GM13977 (cell line): ENCODE measurements at places on chromosomes 16 and 17.

DNA sequence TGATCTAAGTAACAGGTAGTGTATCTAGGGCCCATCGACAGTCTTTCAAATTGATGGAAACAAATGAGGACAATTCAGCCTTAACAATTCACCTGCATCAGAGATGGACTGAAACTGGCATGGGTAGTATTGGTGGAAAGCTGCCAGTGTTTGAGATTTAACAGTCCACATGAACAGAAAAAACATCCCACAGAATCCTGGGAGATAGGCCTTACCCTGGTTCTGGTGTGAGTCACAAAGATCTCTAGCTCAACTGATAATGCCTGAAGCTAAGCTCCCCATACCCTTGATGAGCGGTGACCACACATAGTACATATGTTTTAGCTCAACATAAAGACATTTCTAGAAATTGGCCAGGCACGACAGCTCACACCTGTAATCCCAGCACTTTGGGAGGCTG is 21.9 kb downstream of the CRK start:
- no peak for DNase-seq

DNA sequence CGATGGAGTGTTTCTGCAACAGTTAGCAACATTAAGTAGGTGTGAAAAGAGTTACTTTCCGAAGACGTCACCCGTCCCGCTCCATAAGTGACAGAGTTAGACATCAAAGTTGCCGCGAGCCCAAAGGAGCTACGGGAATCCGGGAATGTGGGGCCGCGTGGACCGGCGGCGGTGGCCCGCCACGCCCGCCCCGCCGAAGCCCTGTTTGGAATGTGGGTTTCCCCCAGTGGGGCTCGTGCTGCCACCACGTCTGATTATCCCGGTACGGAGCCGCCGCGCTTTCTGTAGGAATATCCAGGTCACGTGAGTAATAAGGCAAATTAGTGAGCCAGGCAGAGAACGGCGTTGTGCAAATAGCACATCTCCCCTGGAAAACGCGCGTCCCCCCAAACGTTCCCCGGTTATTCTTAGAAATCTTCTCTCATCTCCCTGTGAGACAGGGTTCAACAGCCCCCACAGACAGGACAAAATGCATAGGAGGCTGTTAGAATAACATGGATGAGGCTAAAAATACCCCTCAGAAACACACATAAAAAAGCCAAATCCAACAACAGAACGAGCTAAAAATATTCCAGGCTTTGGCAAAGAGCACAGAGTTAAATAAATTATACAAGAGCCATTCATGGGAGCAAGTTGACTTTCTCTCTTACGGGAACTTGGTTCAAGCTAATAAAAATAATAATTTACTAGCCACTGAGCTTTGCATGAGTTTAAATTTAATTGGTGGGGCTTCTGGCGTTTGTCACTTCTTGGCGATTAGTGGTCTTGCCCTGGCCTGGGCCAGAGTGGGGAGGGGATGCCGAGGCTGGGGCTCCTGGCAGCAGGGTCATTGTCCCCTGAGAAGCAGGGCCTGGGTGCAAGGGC is 8.6 kb downstream of the BAHCC1 start:
- no peak for DNase-seq

DNA sequence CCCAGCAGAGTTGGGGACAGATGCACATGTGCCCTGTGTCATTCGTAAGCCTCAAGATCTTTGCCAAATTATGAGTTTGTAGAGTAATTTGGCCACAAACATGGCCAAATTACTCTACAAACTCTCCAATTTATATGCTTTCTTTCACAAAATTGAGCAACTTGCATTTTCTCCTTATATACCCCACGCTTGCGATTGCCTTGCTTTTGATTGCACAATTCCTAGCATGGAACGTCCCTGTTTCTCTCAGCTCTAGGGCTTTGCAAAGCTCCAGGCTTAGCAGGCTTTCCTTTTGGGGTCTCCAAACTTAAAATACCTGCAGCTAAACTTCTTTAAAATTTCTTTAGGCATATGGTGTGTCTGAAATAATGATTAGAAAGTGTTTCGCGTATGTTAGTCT is 28.5 kb upstream of the MAF start:
- no peak for DNase-seq

DNA sequence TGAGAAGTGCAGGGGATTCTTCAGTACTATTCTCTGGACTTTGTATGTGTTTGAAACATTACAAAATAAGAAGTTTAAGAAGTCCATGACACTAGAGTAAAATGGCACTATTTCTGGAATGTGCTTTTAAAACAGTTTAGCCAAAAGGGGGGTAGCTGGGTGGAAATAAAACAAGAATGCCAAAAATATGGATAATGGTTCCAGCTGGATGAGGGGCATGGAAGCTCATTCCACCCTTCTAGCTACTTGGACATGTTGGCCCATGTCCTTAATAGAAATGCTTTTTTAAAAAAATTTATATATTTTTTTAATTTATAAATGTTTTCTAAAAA is 13.1 kb downstream of the ZC3H7A start:
- no peak for DNase-seq

- DNase-seq, result no peak
These were observed 13.7 kb upstream of the CD300E start for GRCh38 chr17:74637265-74637664.

- no peak for DNase-seq
These were observed 4.0 kb downstream of the PYY start for GRCh38 chr17:43949781-43950180.

- DNase-seq, result no peak
These were observed 4.7 kb downstream of the DYNC1LI2 start for GRCh38 chr16:66746682-66747081.

DNA sequence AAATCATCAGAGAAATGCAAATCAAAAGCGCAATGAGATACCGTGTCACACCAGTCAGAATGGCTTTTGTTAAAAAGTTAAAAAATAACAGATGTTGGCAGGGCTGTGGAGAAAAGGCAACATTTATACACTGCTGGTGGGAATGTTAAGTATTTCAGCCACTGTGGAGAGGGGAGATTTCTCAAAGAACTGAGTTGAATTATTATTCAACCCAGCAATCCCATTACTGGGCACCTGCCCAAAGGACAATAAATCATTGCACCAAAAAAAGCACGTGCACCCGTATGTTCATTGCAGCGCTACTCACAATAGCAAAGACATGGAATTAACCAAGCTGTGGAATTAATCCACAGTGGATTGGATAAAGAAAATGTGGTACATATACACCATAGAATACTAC is 204.7 kb downstream of the HS3ST4 start:
- no peak for DNase-seq

- no peak for DNase-seq
These were observed 7.7 kb upstream of the HOXB2 start for GRCh38 chr17:48552466-48553189.

DNA sequence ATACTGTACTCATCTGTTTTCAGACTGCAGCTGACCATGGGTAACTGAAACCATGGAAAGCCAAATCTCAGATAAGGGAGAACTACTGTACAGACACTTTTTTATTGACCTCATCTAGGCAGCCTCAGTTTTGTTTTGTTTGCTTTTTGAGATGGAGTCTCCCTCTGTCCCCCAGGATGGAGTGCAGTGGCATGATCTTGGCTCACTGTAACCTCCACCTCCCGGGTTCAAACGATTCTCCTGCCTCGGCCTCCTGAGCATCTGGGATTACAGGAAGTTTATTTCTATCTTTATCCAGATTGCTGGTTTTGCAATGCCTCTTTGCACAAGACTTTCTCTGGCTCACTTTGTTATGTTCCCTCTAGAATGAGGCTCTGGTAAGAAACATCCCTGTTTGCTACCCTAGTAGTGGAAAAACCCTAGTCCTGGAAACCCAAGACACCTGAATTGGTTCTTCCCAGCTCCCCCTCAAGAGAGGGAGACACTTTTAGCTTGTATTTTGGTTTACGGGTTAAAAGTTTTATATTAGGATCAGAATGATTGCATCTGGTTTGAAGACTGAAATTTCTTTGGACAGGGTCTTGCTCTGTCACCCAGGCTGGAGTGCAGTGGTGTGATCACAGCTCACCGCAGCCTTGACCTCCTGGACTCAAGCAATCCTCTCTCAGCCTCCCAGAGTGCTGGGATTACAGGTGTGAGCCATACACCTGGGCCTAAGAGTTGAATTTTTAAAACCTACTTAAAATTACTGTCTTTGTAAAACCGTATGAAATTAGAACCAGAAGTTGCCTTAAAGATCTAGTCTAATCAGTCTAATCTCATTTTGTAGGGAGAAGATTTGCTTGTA is 38.9 kb downstream of the ZNF207 start:
- no peak for DNase-seq

DNA sequence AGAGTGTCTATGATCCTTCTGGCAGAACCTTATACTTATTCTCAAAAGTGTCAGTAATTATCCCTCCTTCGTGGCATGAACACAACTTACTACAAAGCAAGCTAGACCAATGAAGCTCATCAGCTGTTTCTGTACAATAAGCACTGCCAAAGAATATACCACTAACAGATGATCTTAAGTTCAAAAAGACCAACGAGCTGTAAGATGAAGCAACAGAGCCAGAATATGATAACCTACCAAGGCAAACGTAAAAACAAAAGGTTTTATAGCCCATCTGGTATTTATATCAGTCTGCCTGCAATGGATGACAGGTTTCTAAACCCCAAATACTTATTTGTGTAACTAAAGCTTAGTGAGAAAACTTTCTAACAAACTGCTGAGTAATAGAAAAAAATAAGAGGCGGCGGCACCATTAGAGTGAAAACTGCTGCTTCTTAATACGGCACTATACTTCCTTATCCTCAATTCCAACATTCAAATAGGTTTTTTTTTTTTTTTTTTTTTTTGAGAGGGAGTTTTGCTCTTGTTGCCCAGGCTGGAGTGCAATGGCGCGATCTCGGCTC is 22.1 kb downstream of the NME2 start:
- DNase-seq, result no peak

DNA sequence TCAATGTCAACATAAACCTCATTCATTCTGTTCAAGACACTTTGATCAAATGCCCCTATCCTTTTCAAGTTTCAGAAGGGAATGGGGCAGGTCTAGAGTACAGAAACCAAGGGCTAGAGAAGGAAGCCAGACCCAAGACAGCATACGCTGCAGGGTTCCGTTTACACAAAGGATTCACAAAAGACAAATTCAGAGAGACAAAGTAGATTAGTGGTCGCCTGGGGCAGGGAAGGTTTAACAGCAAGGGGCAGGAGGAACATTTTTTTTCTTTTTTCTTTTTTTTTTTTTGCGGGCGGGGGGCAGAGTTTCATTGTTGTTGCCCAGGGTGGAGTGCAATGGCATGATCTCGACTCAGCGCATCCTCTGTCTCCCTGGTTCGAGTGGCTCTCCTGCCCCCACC is 19.9 kb upstream of the TRAP1 start:
- DNase-seq, result no peak

- DNase-seq, result no peak
These were observed 1.7 kb downstream of the ATP6V0A1 start for GRCh38 chr17:42460371-42460770.

GRCh38 chr17:81083125-81083765 is 48.3 kb downstream of the BAIAP2 start:
- DNase-seq, result no peak

DNA sequence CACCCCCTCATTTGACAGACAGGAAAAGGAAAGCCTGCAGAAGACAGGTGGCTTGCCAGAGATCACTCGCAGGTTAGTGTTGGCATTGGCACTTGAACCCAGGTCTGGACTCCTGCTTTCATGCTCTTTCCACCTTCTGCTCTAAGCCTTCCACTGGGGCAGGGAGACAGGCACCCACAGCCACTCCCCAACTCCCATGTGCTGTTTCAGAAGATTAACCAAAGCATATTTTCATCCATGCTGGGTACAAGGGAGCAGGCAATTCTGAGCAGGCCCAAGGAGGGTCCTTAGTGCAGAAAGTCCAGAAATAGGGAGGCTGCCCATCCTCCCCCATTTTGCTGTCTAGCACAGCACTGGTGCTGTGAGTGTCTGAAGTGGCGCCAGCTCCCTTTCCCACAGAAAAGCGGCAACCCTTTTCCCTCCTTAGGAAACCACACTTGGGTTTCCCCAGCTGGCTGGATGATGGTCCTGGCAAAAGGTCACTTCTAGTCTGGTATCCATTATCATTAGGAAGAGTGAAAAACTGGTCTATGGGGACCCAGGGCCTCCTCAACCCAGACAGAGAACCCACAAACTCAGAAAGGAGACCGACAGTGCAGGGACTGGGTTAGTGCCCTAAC is 2.0 kb upstream of the CAVIN1 start:
- DNase-seq, result no peak

DNA sequence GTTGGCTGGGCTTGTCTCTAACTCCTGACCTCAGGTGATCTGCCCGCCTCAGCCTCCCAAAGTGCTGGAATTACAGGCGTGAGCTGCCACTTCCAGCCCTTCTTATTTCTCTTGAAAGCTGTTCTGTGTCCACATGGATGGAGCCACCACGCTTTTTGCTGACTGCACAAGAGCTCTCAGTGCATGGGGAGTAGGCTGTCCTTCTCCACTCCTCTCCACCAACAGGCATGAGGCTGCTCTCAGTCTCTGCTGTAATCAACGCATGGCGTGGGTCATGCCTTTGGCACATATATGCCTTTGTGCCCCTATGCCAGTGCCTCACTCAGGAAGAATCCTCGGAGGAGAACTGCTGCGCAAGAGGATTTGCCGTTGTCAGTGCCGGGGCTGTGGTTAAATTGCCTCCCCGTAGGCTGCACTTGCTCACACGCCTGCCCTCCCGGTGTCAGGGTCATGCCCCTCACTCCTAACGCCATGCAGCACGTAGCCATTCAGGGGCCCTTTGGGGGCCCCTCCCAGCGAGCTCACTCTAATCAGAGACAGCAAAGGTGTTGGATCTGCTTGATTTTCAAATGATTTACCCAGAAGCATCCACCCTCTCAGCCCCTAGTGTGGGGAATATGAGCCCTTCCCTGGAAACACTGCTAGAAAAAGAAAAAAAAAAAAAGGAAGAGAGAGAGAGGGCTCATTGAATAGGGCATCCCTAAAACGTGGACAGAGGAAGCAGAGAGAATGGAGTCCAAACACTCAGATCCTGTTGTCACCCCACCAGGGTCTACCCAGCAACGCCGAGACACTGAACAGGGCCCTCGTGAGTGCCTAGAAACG is 47.5 kb upstream of the ZCCHC14 start:
- DNase-seq, result no peak

GRCh38 chr16:30163538-30163937 is 19.9 kb upstream of the CORO1A start:
- DNase-seq, result no peak

- DNase-seq, result no peak
These were observed 87.1 kb downstream of the AIPL1 start for GRCh38 chr17:6347776-6348175.

DNA sequence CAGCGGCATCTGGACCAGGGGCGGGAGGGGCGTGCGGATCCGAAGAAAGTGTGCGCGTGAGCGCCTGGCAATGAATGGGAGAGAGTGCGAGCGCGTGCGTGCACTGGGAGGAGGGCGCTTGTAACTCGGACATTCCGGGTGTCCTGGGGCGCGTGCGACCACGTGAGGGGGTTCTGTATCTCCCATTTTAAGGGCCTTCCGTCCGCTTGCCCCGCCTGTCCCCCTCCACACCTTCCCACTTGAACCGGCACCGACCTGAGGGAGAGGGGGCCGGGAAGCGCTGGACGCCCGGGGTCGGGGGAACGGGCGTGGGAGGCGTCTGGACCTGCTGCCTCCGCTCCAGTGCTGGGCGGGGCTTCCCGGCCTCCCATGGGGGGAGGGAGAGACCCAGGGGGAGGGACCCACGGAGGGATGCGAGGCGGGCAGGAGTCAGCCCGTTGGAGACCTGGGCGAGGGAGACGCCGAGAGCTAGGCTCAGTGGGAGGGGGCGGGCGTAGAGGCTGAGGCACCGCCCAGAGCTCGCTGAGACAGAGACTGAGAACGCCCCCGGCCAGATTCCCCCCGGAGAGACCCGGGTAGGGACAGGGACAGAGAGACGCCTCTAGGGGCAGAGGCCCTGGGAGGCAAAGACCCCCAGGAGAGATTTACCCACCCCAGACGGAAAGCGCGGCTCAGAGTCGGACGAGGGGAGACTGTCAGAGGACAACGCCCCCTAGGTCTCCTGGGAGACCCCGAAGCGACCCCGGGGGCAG is at the start of gene KREMEN2:
KREMEN2 (plus strand) TSS at position 553 of the 752 bp plus-strand sequence. CDS start 246 bp downstream, outside the sequence.
- peak; percentile 75 for DNase-seq
